ENCODE measurements at places on chromosomes 5 and 9.
A peak's percentile ranks its signal among the peaks of the same experiment; 100 is the strongest.

DNA sequence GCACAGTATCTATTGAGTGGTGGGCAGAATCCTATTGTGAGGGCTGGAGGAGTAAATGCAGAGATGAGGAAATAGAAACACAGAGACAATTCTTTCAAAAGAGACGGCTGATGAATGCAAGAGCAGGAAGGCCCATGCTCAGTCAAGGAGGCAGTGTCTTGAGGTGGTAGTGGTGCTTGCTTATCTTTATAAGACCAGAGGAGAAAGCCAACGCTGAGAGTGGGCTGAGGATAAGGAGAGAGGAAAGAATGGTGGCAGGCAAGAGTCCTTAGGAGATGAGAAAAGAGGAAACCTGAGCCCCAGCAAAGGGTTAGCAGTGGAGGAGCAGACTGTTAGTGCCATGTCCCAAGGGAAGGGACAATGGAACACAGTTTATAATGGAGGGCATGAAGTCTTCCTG lies 86.0 kb downstream of the SNCAIP start:
- no peak overlapping the region for H3K4me3 ChIP-seq
- H3K27ac ChIP-seq: no peak overlapping the region
- no peaks in the 10 kb centered on the region for H3K36me3 ChIP-seq
- H3K4me1 ChIP-seq: no peaks in the 10 kb centered on the region
- DNase-seq: no peak

GRCh38 chr9:38362852-38363588 lies 29.5 kb upstream of the ALDH1B1 start:
- no peaks in the 10 kb centered on the region for H3K4me1 ChIP-seq
- H3K4me3 ChIP-seq: no peak overlapping the region
- DNase-seq: peak; percentile 13
- no peak overlapping the region for H3K27ac ChIP-seq

GRCh38 chr9:14056316-14056861 lies 257.6 kb downstream of the NFIB start:
- H3K4me1 ChIP-seq: no peaks in the 10 kb centered on the region
- no peak overlapping the region for H3K27ac ChIP-seq
- H3K4me3 ChIP-seq: no peak overlapping the region
- no peaks in the 10 kb centered on the region for H3K36me3 ChIP-seq
- no peak for DNase-seq

GRCh38 chr9:12843735-12844134 lies 68.9 kb downstream of the LURAP1L start:
- no peak overlapping the region for H3K4me3 ChIP-seq
- no peaks in the 10 kb centered on the region for H3K4me1 ChIP-seq
- H3K36me3 ChIP-seq: no peaks in the 10 kb centered on the region
- no peak for DNase-seq
- H3K27me3 ChIP-seq: no peaks in the 10 kb centered on the region

DNA sequence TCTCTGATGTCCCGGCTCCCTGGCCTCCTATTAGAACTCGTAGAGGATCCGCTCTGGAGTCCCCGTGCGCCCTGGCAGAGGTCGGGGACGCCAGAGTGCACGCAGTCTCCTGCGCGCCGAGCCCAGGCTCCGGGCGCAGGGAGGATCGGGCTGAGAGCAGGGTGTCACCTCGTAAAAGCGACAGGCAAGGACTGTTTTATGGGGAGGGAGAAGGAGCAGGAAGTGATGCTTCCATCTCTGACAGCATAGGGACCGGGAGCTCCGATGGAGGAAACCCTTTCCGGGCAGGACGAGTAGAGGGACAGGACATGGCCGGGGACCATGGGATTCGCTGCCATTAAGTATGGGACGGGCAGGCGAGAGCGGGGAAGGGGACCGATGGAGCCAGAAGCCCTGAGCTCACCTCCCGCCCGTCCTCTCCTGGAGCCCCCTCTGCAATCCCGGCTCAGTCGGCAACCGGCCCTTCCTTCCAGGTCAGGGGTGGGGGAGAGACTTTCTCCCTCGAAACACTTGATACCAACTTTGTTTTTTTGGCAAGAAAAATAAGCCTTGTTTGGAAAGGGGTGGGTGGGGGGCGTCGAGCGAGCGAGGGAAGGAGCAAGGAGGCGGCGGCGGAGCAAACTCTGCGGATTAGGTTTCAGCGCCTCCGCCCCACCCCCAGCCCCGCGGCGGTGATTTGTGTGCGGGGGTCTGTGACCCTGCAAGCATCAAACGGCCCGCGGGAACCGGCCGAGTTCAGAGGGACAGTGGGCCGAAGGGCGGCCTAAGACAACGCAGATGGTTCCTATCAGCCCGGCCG lies 12.6 kb downstream of the LMX1B start:
- H3K27ac ChIP-seq: no peak overlapping the region
- no peak for DNase-seq
- H3K4me1 ChIP-seq: no peaks in the 10 kb centered on the region
- no peaks in the 10 kb centered on the region for H3K36me3 ChIP-seq
- peaks cover 20% of the 10 kb centered on the region for H3K27me3 ChIP-seq

DNA sequence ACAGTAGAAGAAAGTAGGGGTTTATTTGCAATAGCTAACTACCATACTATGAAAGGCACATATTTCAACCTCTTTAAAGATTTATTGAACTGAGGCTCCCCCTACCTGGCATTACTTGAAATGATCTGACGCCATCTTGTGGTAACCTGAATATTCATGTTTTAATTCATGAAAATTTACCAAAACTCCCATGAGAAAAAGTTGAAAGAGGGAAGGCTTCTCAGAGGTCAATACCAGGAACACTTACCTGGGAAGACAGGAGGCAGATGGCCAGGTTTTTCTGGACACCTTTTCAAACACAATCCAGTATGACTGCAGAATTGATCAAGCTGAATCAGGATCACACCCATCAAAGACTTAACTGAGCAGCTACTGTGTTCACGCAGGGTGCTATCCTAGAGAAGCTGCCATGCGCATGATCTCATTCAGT lies 9.4 kb downstream of the PRELID2 start:
- DNase-seq: peak; percentile 7
- H3K27me3 ChIP-seq: peaks cover 4% of the 10 kb centered on the region
- H3K4me3 ChIP-seq: no peak overlapping the region
- no peaks in the 10 kb centered on the region for H3K36me3 ChIP-seq

GRCh38 chr5:91206734-91207133 lies 176.4 kb downstream of the ARRDC3 start:
- no peaks in the 10 kb centered on the region for H3K36me3 ChIP-seq
- no peak for DNase-seq
- H3K27ac ChIP-seq: no peak overlapping the region
- H3K27me3 ChIP-seq: peaks cover 3% of the 10 kb centered on the region

- no peaks in the 10 kb centered on the region for H3K27me3 ChIP-seq
- no peak for DNase-seq
- no peak overlapping the region for H3K27ac ChIP-seq
- H3K4me3 ChIP-seq: no peak overlapping the region
- H3K36me3 ChIP-seq: no peaks in the 10 kb centered on the region
Observed at GRCh38 chr9:137390553-137391410, 32.2 kb downstream of the EXD3 start.

DNA sequence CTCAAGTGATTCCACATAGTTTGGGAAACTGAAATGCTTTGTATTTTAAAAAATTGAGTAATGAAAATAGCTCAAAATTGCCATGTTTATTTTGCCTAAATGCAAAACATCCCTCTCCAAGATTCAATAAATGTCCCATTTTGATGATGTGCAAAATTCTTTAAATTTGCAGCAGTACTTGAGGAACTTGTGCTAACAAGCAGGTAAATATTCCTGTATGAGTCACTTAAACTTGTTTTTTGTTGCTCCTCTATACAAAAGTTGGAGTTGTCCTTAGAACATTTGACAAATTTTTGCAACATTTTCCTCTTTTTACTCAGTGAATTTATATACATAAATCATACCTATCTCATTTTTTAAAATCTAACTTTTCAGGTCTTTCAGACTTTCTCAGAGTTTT lies 280.2 kb downstream of the CDH12 start:
- DNase-seq: no peak
- H3K4me3 ChIP-seq: no peak overlapping the region
- H3K36me3 ChIP-seq: no peaks in the 10 kb centered on the region
- H3K4me1 ChIP-seq: no peaks in the 10 kb centered on the region

GRCh38 chr9:89000973-89001916 lies 10.0 kb downstream of the S1PR3 start:
- DNase-seq: peak; percentile 80
- H3K36me3 ChIP-seq: no peaks in the 10 kb centered on the region
- H3K27ac ChIP-seq: no peak overlapping the region
- no peak overlapping the region for H3K4me3 ChIP-seq
- H3K27me3 ChIP-seq: no peaks in the 10 kb centered on the region

GRCh38 chr9:12766357-12766756 lies 8.5 kb upstream of the LURAP1L start:
- no peaks in the 10 kb centered on the region for H3K27me3 ChIP-seq
- no peak overlapping the region for H3K27ac ChIP-seq
- H3K36me3 ChIP-seq: no peaks in the 10 kb centered on the region
- no peaks in the 10 kb centered on the region for H3K4me1 ChIP-seq
- H3K4me3 ChIP-seq: no peak overlapping the region
- no peak for DNase-seq

Data from DND-41 (cell line).